SK-MEL-5 (cell line): ENCODE measurements at places on chromosomes 4 and X. TPM values are rescaled to one million over a fixed set of nuclear protein-coding genes. Genes with fewer than 3 reads are reported as not detected.

DNA sequence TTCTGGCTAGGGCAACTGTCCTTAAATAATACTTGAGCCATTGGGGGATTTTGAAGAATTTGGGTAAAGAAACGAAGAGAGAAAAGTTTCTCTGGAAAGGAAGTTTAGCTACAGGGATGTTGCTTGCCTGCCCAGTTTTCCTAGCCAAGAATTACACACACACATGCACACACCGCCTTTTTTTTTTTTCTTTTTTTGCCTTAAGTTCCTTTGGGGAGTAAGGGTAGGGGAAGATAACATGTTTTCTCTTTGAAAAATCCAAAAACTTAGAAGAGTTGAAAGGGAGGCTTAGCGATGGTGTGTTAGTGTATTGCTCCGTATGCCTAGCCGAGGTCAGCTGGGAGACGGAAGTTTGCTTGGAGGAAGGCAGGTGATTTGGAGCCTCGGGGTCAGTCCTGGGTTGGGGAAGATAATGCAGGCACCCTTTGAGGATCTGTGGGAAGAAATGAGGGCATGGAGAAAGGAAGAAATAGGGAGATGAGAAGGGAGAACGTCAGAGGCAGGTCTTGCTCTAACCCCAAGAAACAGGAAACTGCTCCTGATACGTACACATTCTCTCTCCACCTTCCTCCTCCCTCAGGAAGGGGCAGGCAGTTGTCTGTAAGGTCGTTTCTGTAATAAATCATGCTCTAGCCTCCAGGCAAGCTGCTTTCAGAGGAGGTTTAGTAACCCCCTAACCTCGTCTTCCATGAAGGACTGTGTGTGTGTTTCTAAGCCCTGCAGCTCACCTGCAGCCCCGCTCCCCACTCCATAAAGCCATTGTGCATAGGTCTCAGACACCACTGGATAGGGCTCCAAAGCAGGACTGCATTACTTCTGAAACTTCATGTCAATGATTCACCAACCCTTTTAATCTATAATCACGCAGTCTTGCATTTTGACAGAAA lies 10.5 kb downstream of the KLF3 start:
- no peak for DNase-seq

The IL2RG gene
- not detected in 2 replicates for total RNA-seq

The TMEM31 gene
- not detected in 2 replicates for total RNA-seq

GRCh38 chrX:20521222-20521621 lies 254.5 kb upstream of the RPS6KA3 start:
- no peak for DNase-seq

GRCh38 chr4:121711263-121712000 lies 14.7 kb upstream of the ANXA5 start:
- DNase-seq = peak; percentile 81

- no peak for DNase-seq
Observed at GRCh38 chrX:16711893-16712547, 449 bp downstream of the CTPS2 start.

The KIT gene
- total RNA-seq = 0.24 and 0.96 TPM in 2 replicates

DNA sequence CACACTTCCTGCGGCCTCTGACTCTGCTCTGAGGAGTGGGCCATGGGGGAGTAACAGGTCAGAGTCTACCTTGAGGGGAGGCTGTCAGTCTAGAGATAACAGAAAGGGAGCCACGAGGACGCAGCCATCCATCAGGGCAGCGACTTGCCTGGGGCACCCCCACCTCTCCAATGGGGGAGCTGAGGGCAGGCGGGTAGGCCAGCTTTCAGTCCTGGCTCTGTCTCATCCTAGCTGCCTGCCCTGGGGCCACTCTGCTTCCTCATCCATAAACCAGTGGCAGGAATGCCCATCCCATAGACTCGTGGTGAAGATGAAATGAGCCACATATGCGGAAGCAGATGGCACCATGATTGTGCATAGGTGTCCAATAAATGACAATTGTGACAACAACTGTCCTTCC lies 13.2 kb downstream of the MAGED2 start:
- DNase-seq = no peak

DNA sequence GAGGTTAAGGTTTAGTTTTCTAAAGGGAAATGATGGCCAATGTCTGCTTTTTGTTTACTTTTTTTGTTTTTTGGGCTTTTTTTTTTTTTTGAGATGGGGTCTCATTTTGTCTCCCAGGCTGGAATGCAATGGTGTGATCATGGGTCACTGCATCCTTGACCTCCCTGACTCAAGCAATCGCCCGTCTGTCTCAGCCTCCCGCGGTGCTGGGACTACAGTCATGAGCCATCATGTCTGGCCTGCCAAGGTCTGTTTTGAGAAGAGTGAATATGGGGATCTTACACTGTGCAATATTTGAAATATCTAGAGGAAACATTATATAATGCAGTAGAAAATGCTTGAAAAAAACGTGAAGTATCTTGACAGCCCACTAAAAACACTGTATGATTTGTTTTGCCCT lies 162.5 kb downstream of the GASK1B start:
- DNase-seq = no peak

GRCh38 chr4:108311313-108311712 lies 142.6 kb upstream of the LEF1 start:
- no peak for DNase-seq

- DNase-seq = no peak
Observed at GRCh38 chr4:75101906-75102786, 169.2 kb downstream of the PARM1 start.

- no peak for DNase-seq
Observed at GRCh38 chrX:16333453-16333852, 166.2 kb downstream of the MAGEB17 start.

The NXF2B gene
- total RNA-seq = 0.13 and 0.16 TPM in 2 replicates

The CXorf65 gene
- total RNA-seq = not detected in 2 replicates

The DUX4 gene
- total RNA-seq = not detected in 2 replicates

GRCh38 chr4:116628598-116628997 lies 456.8 kb downstream of the TRAM1L1 start:
- no peak for DNase-seq

DNA sequence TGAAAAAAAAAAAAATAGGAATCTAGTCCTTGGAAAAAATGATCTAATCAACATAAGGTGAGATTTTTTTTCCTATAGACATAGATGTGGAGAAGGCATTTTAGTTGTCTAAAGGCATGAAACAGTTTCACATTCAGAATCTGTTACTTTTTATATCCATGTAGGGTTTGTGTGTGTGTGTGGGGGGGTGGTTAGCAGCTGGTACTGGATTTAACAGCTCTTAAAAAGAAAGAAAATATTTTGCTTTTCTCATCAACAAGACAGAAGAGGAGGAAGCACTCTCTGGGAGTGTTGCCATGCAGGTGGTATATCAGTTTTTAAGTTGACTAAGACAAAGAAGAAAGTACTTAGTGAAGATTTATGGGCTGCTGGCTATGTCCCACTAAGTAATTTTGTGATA lies 122.3 kb downstream of the VCX3B start:
- DNase-seq = no peak

- peak; percentile 87 for DNase-seq
Observed at GRCh38 chr4:140098455-140099160, 55.4 kb downstream of the MAML3 start.

DNA sequence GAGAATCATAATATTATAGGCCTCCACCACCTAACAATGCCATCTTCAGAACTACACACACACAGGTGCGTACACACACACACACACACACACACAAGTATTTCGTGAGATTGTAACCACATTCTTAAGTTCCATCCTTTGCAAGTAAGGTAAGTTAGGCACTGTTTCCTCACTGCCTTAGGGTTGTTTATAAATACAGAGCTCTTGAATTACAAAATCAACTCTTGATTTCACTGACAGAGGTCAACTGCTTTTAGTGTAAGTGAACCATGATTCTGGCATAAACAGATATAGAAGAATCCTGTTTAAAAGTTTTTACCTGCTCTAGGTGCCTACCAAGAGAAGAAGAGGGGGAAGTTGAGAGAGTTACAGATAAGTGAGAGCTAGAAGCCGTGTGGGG lies 166.1 kb downstream of the DMD start:
- no peak for DNase-seq

DNA sequence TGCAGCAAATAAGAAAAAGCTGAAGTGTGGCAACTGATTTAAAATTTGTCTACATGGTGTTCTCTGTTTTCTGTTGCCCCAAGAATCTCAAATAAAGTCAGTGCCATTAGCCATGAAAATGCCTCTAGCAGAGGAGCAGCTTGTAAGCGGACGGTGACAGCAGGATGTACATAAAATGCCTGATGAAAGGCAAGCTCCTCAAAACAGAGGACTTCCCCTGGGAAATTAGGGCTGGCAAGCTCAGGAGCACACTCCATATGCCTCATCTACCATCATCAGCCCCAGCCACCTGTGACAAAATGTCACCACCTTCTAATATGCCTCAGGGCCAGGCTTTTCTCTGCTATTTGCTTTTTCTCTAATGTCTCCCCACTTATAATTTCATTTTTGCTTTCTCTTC lies 54.5 kb downstream of the ASB9 start:
- no peak for DNase-seq

DNA sequence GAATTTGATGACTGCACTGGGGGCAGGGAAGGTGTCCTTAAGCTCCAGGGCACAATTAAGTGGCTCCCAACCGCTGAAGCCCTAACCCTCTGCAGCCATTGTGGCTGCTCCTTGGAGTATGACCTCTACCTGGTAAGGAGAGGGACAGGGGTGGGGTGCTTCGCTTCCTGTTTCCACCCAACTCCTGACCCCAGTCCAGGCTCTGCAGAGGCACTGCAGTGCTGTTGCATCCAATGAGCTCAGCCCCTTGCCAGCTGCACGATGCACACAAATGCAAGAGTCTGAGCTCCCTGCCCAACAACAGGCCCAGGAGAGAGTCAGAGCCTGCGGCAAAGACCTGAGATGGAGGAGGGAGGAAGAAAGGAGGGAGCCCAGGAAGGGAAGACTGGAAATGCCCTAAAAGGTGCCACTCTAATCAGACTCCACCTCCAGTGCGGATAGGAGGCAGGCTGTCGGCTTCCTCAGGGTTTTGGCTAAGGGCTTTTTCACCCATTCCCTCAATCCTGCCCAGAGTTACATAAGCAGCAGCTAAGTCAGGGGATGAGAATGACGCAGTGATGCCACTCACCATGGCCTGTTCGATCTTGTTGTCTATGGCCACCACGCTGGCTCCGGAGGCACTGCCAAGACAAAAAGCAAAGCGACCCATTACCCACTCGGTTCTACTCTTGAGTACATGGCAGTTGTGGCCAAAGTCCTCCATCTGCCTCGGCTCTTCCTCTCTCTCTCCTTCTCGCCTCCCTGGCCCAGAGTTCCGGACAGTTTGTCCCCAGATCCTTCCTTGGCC lies 60.1 kb downstream of the TSC22D3 start:
- DNase-seq = no peak

The APLN gene
- 0.05 and 0.34 TPM in 2 replicates for total RNA-seq

DNA sequence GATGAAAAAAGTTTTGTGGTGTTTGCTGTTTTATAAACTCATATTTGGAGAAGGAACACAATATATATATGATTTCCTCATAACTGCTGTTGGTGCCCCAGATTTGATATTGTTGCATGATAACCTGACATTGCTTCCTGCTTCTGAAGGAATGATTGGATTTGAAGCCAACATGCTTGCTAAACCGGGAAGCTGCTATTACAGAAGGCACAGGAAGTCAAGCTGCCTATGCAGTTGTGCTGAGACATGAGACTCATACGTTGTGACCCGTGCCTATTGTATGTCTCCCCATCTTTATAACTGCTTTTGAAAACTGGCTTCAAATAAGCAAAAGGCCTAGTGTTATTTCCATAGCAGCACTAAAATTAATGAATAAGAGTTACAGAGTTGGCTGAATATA lies 32.9 kb downstream of the GAB1 start:
- DNase-seq = no peak

The ZNF41 gene
- 4.5 TPM in 2 replicates for total RNA-seq
